ENCODE measurements at places on chromosomes 1 and 21.

DNA sequence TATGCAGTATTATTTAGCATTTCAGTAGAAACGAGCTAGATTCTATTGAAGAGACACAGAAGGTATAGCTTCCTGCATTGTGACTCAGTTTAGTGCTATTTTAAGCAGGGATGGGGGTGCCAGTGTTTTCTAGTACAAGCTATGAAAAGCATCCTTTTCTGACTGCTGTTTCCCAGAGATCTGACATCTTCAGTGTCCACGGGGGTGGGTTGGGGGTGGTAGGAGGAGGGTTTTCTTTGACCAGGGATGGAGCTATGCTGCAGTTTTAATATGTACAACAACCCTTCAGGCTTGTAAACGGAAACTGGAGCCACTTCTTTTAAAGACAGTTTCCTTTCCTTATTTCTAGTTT lies 2.7 kb upstream of the NEGR1 start:
- DNase-seq: peak; percentile 75

DNA sequence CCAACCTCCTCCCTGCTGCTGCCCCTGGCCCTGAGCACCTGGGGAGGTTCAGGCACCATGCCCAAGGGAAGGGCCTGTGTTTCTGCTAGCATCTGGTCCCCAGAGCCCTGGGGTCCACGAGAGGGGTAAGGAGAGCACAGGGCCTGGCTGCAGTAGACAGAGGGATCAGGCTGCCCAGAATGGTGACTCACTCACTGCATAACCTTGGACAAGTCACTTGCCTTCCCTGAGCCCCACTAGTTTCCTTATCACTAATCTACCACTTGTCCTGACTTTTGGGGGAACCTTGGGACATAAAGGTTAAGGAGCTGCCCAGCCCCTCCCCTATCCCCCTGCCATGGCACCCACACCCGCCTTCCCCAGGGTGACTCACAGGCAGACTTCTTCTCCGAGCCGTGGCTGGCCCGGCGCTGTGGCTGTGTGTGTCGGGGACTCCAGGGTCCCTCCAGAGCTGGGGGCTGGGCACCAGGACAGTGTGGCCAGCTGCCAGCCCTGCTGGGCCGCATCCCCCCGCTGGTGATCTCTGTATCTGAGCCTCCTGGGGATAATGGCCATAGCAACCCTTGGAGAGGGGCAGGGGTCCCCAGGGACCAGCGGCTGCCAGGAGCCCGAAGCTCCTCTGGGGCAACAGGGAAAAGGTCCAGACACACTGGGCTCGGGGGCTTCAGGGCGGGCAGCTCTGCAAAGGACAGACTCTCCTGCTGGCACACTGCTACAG lies 4.0 kb downstream of the ARHGEF19 start:
- DNase-seq: no peak

- no peak for DNase-seq
Measured at GRCh38 chr1:226682871-226683814, 55.9 kb downstream of the ITPKB start.

- peak; percentile 14 for DNase-seq
Measured at GRCh38 chr1:57874418-57874877, 450.6 kb upstream of the DAB1 start.

- DNase-seq: no peak
Measured at GRCh38 chr1:167388976-167389375, 129.4 kb downstream of the CD247 start.

DNA sequence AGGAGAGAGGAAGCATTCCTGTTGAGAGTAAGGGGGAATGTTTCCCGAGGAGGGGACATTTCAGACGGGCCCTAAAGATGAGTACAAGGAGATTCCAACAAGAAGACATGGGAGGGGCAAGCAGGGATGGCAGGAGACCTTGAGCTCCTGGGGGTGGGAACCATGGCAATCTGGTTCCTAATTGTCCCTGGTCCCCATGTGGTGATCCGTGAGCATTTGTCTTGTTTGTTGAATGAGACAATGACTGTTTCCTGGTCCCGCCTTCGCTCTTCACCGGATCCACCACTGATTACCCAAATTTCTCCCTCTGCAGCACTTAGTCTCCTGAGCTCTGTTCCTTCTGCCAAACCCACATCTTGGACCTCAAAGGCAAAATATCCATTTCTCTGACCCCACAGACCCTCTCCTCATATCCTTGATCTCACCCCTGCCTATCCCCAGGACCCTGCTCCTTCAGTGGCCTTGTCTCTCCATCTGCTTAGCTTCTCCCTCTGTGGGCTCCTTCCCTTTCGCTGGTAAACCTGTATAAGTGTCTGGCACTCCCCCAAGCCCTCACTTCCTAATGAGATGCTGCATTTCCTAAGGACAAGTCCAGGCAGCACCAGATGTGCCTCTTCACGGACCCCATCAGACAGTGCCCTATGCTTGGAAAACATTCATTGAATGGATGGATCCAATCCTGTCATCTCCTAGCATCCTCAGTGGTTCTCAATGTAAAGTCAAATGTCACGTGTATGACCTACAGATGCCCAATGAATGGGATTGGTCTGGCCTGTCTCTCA lies 8.3 kb upstream of the CSF1 start:
- no peak for DNase-seq

DNA sequence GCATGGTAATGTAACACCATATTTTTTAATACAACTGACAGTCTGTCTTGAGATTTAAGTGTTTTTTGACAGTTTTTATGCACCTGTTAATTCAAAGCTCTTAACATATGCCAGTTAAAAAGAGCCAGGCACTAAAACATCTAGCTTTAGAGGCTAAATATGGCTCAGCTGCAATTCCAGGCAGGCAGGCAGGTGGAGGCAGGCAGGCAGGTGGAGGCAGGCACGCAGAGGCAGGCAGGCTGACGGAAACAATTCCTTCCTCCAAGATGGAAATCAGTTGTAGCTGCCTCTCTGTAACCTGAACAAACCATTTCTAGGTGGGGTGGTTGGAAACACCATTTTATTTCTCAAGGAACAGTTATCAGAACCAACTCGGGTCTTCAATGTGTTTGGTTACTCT lies 51.2 kb downstream of the GORAB start:
- DNase-seq: no peak

- DNase-seq: peak; percentile 89
Measured at GRCh38 chr1:203480525-203481084, 5.0 kb downstream of the PRELP start.

DNA sequence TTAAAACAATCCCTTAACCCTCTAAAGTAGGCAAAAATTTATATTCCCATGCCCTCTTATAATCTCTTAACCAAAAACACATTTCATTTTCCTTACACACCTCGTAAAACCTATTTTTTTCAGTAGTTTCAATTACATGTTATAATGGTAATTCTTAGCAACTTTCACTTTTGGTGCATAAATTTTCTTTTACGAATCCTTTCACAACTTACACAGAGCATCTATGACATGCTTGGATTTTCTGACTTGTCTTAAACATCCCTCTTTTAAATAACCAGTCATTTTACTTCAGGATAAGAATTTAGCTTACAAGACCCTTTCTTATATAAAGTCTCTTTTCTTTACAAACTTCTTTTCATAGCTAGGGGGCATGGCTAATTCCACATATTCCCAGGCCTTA lies 8.9 kb upstream of the MRPL55 start:
- DNase-seq: no peak

DNA sequence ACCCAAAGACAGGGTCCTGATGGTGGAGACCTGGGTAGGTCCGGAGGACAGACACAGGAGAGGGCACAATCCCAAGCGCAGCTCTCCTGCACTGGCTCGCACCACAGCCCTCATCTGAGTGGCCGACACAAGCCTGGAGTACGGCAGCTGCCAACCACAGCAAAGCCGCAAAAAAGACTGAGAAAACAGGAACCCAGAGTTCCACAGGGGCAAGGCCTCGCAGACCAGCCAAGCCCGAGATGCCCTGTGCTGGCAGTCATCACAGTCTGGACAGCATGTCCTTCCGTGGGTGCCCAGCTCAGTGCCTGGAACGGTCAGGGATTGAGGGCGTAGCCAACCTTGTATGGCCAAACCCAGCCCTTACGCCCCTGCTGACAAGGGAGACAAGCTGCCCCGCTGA lies 11.4 kb downstream of the ZBTB48 start:
- no peak for DNase-seq

- peak; percentile 82 for DNase-seq
Measured at GRCh38 chr1:43452789-43453441, 816 bp downstream of the HYI start.

- DNase-seq: peak; percentile 73
Measured at GRCh38 chr1:182602935-182603645, 1.1 kb downstream of the RGS16 start.

- no peak for DNase-seq
Measured at GRCh38 chr1:25431955-25432719, 1.4 kb downstream of the MACO1 start.

- peak; percentile 100 for DNase-seq
Measured at GRCh38 chr1:150629115-150629928, at the start of gene ENSA. Gene ENSA (minus strand): TSS chr1:150629612. CDS start chr1:150629470, 142 bp downstream.

GRCh38 chr1:147243841-147244240 lies 1.4 kb downstream of the CHD1L start:
- peak; percentile 6 for DNase-seq

DNA sequence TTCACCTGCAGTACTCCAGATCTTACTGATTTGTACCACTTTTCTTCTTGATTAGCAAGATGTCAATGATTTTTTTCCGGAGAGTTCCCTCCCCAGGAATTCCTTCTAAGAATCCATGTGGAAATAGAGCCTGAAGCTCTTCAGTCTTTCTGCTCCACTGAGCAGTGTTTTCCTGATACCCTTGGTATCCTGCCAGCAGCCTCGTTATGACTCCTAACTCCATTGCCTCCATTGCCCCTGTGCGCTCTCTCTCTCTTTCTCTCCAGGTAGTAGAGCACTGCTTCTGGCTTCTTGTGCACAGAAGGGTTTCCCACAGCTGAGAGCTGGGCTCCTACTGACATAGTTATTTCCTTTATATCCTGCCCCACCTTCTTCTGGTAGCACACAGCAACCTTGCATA lies 12.2 kb downstream of the UBE2U start:
- DNase-seq: no peak

DNA sequence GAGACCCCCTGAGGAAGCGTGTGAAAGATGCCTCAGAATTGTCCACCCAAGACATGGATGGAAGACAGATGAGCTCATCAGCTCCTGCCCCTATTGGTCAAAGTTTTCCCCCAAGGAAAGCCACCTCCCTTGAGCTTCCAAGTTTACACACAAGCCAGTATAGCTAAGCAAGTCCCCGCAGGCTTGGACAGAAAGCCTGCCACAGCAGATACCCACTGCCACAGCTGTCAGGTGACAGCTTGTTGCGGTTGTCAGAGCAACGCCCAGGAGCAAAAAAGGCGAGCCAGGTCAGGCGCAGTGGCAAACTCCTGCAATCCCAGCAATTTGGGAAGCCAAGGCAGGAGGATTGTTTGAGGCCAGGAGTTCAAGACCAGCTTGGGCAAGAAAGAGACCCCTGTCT lies 60.9 kb upstream of the IFNAR2 start:
- DNase-seq: no peak

- no peak for DNase-seq
Measured at GRCh38 chr1:108824051-108824450, 32.8 kb downstream of the AKNAD1 start.

GRCh38 chr1:42931911-42932422 lies 26.7 kb downstream of the SLC2A1 start:
- DNase-seq: peak; percentile 71

DNA sequence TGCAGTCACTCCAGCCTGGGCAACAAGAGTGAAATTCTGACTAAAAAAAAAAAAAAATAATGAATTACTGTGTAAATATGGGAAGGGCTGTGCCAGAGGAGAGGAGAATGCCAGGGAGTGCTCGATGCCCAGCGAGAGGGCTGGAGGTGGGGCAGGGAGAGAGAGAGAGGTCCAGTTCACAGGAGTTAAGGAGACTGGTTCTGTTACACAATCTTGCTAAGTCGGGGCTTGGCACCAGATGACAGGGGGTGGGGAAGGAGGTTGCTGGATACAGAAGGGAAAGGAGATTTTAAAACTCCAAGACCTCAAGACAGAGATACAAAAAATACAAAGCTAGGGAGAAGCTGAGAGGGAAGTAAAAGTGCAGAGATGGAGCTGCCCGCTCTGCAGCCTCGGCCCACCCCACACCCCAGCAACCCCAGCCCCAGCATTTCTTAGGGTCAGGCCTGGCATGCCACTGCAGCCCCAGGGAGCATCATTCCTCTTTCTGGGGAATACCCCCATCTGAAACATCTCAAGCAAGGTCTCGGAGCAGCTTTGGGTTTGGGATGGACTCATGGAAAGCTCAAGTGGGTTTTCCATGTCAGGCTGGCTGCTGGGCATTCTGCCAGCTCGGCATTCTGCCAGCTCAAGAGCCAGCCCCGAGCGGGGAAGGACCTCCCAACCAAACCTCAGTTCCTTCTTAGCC lies 991 bp downstream of the SELENBP1 start:
- DNase-seq: peak; percentile 87

DNA sequence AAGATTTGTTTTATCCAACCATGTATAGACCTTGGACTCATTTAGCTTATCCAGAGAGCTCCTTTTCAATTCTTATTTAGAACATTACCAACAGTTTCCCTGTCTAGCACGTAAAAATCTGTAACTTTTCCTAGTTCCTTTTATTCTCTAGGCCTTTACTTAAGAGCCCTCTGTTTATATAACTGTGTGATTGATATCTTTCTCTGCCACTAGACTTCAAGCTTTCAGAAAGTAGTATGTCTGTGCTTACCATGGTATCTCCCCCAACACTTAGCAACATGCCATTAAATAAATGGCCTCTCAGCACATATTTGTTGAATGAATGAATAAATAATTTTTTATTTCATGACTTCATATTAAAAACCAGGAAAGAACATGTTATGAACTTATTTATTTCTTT lies 209.4 kb downstream of the PTPRC start:
- DNase-seq: no peak

- peak; percentile 2 for DNase-seq
Measured at GRCh38 chr1:62962901-62963776, 179.2 kb downstream of the ATG4C start.

- DNase-seq: peak; percentile 51
Measured at GRCh38 chr1:117339866-117340700, 27.2 kb upstream of the MAN1A2 start.

- peak; percentile 84 for DNase-seq
Measured at GRCh38 chr1:150234566-150235293, 1.2 kb downstream of the ANP32E start.

DNA sequence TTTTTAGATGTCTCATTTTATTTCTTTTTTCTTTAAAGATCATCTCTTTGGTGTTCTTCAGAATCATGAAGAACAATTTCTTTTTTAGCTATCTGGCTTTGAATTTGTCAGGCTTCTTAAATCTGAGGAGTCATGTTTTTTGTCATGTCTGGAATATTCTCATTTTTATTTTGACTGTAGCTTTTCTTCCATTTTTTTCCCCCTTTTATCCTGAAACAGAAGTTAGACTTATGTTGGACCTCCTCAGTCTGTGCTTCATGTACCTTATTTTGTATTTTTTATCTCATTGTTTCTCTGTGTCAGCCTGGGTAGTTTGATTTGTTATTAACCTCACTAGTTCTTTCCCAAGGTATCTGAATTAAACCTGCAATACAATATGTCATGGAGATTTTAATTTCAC lies 319.2 kb upstream of the ADGRL4 start:
- DNase-seq: no peak

- no peak for DNase-seq
Measured at GRCh38 chr1:59332983-59333382, 36.1 kb downstream of the FGGY start.
